Inflammatory macrophage treated with lipopolysaccharide for 1 hour (primary cell): ENCODE measurements at places on chromosomes 7 and 10.

- DNase-seq = peak; percentile 91
These were observed 84.0 kb downstream of the GSAP start for GRCh38 chr7:77331938-77332695.

GRCh38 chr7:26724795-26725194 is 139.6 kb downstream of the SKAP2 start:
- DNase-seq = no peak

GRCh38 chr7:72163271-72163670 is 248.9 kb downstream of the CALN1 start:
- DNase-seq = no peak

DNA sequence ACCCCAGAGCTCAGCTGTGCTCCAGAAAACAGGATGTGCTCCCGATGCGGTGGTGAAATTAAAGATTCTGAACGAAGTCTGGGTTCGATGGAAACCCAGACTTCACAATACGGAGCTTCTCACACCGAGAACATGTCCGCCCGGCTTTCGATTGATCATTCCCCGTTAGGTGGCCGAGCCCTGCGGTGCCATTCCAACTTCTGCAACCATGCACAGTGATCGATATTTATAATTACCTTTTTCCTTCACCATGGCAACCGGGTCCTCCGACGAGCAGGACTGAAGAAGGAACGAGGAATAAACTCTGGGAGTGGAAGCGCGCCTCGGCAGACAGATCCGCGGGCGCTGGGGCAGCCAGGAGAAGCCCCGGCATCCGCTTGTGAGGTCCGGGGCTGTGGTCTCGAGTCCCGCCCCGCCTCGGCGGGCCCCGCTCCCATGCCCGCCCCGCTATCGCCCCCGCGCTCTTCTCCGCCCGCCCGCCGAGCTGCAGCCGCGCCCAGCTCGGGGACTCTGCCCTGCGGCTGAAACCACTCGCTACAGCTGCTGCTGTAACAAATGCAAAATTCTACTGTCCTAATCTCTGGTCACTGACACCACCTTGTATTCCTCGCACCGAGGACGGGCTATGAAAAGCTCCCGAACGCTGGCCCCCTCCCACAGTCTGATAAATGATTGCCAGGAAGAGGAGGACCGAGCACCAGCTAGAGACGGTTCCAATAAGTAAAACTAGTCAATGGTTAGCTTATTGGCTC is 26.2 kb downstream of the ABLIM1 start:
- peak; percentile 3 for DNase-seq

DNA sequence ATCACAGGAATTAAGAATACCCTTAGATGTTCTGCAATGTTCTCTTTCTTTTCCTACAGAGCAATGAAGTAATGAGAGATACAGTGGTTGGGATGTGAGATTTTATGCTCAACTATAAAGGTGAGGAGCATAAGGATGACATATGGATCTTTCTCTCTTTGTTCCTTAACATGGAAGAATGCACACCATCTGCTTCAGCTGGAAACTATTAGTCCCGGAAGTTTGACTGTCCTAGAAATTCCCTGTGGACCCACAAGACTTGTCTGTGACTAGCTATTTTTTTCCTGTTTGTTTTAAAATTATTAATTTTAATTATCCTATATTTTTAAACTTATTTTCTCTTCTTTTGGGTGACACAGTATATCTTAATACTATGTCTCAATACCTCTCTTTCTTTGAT is 80.2 kb downstream of the DKK1 start:
- no peak for DNase-seq

DNA sequence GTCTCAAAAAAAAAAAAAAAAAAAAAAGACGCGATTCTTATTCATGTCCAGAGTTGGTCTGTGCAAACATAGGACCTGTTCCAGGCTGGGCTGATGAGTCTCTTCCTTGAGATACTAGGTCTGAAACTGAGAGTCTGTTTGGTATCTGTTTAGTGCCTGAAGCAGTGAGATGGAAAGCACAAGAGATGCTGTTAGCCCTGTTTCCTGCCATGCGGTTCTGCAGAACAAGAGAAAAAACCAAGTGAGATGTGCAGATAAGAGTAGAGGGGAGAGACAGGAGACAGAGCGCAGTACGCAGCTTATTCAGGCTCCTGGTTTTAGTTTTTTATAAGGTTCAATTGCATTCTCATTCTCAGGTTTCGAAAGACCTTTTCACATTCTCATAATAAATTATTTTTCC is 85.8 kb upstream of the PRKCQ start:
- no peak for DNase-seq

DNA sequence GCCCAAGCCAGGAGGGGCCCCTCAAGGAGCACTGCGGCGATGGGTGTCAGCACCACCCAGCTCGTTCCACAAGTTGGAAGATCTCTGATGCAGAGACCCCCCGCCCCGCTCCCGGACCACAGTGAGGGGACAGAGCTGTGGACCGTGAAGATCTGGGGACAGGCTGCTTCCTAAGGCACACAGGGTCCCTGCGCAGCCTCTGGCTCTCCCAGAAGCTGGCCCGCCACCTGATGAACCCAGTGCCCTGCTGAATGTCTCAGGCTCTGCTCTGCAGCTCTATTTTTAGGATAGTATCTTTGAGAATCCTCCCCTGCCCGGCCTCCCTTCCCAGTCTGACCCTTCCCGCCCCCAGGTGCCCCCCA is 29.7 kb downstream of the GBX1 start:
- no peak for DNase-seq

DNA sequence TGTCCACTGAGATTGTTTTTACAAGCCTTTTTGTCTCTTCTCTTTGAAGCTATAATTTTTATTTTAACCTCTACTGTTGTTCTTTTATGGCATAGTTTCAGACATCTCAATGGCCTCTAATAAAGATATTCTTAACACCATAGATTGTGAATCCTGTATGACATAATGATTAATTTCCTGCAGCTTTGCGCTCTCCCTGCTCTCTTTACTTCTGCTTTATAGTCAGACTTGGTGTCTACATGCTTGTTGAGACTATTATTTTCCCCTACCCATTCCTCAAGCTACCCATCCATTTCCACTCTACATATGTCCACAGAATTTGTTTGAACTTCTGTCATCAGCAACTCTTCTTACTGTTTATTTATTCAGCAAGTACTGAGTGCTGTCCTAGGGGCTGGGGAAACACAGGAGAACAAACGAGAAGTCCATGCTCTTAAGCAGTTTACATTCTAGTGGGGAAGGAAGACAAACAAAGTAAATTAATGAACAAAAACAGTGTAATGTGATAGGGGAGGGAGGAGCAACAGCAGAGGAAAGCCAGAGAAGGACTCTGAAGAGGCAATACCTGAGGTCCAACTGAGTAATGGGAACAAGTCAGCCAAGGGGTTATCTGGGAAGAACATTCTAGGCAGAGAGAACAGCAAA is 110.1 kb downstream of the CDK14 start:
- DNase-seq = peak; percentile 16

GRCh38 chr10:101807158-101807557 is 11.1 kb downstream of the OGA start:
- no peak for DNase-seq

DNA sequence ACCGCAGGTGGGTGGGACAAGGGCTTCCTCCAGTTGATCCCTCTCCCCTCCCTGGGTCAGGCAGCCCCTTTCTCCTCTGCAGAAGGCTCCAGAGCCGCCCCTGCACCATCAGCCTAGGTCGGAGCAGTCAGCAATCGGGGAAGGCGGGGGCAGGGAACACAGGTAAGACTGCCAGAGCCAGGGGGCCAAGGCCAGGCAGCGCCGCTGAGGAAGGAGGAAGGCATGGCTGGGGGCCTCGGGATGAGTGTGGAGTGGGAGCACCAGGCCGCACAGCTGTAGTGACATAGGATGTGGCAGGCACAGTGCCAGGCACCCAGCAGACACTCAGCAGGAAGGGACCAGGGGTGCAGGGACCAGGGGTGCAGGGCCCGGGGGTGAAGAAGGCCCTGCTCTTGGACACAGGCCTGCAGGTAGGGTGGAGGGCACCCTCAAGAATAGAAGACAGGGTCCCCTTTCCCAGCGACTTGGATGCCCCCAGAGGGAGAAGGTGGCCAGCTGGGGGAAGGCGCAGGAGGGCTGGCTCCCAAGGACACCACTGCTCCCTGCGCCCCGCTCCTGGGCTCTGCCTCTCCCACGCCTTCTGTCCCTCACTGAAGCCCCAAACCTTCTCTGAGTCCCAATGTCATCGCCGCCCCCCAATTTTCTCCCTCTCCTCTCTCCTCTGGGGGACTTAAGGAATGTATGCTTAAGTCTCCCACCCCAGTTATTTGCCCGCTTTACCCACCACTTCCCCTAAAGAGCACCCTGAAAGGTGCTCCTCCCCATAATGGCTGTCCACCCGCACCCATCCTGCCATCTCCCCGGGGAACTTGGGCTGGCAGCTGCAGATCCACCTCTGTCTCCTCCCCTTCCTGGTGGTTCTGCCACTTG is 38.5 kb downstream of the CAMK2B start:
- DNase-seq = no peak

DNA sequence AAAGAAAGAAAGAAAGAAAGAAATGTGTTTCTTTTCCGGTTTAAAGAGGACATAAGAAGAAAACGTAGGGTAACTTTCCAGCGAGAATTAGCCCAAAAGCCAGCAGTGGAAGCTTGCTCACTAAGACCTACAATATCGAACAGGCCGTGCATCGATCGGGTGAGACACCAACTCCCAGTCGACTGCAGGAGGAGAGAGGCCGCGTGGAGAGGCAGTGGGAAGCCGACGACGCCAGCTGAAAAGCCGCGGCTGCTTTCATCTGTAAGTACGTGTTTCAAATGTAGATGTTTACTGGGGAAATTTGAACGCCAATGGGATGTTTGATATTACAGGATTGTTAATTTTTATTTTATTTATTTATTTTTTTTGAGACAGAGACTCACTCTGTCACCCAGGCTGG is 28.6 kb upstream of the GIMAP8 start:
- DNase-seq = no peak

DNA sequence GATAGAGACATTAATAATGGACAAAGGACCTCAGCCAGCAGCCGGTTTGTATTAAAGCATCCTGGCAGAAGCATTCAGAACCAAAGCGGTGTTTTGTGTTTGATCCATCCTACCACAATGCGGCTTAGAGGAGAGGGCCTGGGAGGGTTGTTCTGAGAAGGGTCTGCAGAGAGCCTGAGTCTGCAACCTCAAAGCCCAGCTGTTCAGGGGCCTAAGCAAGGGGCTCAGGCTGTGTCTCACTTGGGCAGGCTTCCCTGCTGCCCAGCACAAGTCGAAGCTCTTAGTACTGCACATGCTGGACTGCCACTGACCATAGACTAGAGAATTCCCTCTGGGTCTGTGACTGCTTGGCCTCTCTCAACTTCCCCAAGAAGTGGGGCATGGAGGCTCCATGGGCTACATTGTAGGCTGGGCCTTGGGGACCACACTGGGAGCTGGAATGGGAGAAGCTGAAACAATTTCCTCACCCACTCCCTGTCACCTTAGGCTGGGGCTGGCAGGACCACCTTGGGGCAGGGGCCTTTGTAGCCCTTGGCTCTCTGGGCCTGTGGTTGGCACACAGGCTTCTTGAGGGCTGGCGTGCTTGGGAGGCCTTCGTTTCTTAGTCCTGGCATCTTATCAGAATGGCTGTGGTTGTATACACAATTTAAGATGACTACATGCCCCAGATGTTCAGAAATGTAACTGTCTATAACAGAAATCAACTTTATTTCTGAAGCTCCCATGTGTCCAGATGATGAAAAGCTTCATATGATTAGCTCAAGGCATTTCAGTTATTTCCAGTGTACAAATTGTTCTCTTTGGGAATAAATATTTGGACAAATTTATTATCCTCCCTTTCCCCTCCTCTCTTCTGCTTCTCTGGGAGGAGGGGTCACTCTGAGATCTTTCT is 44.5 kb downstream of the LRRC18 start:
- DNase-seq = no peak

DNA sequence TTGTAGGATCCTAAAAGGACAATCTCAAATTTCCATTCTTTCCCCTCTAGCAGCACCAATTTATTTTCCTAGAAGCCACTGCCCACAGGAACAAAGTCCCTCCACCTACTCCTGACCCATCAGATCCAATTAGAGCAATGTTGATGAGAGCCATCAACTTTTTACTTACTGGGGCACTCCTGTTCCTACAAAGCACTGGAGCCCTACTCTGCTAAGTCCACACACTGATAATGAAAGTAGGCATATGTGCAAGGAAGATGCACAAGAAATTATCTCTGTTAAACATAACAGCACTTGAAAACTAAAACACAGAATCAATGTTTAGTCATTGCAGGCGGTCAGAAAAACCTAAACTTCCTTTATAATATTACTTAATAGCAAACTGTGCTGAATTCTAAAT is 3.6 kb downstream of the HERPUD2 start:
- no peak for DNase-seq

DNA sequence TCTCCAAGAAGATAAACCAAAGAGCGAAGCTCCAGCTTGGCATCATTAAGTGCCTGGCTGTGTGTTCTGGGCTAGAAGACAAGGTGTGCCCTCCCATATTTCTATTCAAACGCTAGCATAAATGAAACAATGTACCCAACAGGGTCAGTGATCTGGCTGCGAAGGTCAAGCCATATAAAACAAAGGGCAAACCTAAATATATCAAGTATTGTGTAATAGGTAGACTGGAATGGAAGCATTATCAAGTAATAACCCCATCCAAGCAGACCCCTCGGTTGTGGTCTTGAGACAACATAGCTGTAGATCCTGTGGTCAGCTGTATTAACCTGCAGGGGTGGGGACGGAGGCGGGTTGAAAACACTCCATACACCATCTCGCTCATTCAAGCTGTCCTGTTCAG is 31.6 kb upstream of the TNKS2 start:
- DNase-seq = no peak

GRCh38 chr10:33507662-33508425 is 173.4 kb upstream of the NRP1 start:
- peak; percentile 67 for DNase-seq

DNA sequence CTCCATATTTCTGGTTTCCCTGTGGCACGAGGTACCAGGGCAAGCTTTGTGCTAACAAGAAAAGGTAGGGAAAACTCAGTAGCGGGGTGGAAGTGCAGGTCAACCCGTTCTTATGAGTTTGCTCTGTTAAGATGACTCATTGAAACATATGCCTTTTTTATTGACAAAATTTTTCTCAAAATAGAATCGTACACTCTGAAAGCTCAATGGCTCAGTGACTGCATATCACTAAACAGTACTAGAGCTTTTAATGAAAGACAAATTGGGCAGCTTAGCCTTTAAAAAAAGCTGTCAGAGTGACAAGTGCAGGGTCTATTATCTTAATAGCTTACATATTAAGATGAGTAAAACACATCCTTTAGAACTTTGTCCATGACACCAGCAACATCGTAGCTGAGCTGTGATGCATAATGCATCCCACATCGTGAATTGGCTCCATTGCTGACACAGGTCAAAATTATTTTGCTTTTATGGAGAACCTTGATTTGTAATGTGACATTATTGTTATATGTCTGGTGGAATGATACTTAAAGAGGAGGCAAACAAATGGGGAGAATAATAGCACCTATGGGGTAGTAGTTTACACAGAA is 264.4 kb downstream of the ETV1 start:
- DNase-seq = no peak

GRCh38 chr10:29157321-29157720 is 131.5 kb upstream of the LYZL1 start:
- DNase-seq = no peak

GRCh38 chr7:18530224-18531179 is 35.0 kb downstream of the HDAC9 start:
- peak; percentile 25 for DNase-seq

- DNase-seq = no peak
These were observed 53.9 kb upstream of the CREB5 start for GRCh38 chr7:28358423-28358868.

- DNase-seq = no peak
These were observed 74.8 kb downstream of the FAM185A start for GRCh38 chr7:102823390-102824119.
